ENCODE measurements at places on chromosomes 7 and 10. TPM values are rescaled to one million over a fixed set of nuclear protein-coding genes. Genes with fewer than 3 reads are reported as not detected.

MINDY4 gene
- total RNA-seq, result 2.3 TPM

CHAT gene
- 15.4 TPM for total RNA-seq

TRPV6 gene
- 0.27 TPM for total RNA-seq

EBLN1 gene
- not detected for total RNA-seq

C10orf71 gene
- 0.12 TPM for total RNA-seq

UNCX gene
- total RNA-seq, result 106 TPM

PTN gene
- 40.0 TPM for total RNA-seq

COL1A2 gene
- 6.8 TPM for total RNA-seq

IL6 gene
- not detected for total RNA-seq

LRRC4 gene
- 60.0 TPM for total RNA-seq

LIPM gene
- not detected for total RNA-seq

CLRN3 gene
- total RNA-seq, result not detected

SLC26A5 gene
- not detected for total RNA-seq

ORAI2 gene
- total RNA-seq, result 31.8 TPM

FAM200A gene
- total RNA-seq, result 8.1 TPM

ATXN7L1 gene
- total RNA-seq, result 20.6 TPM

HOGA1 gene
- not detected for total RNA-seq

KIAA1549 gene
- total RNA-seq, result 40.2 TPM

ERVW-1 gene
- not detected for total RNA-seq

ASCC1 gene
- total RNA-seq, result 33.3 TPM

CPEB3 gene
- 8.0 TPM for total RNA-seq

CLEC2L gene
- 3.1 TPM for total RNA-seq

MCM10 gene
- 5.0 TPM for total RNA-seq

NXPH1 gene
- total RNA-seq, result 3.8 TPM

GRM3 gene
- not detected for total RNA-seq

PDZD7 gene
- total RNA-seq, result 1.5 TPM

C10orf88 gene
- 14.0 TPM for total RNA-seq

SPDYE9 gene
- 0.25 TPM for total RNA-seq

IGF2BP3 gene
- 47.0 TPM for total RNA-seq

BTBD16 gene
- total RNA-seq, result 0.98 TPM

CYP2C19 gene
- not detected for total RNA-seq

PAOX gene
- total RNA-seq, result 12.7 TPM

PNLIPRP1 gene
- total RNA-seq, result not detected

SSC4D gene
- total RNA-seq, result 6.1 TPM

INMT gene
- total RNA-seq, result 1.7 TPM

TECPR1 gene
- total RNA-seq, result 174 TPM

ZNF107 gene
- total RNA-seq, result 10.3 TPM

OR6V1 gene
- not detected for total RNA-seq

RINT1 gene
- total RNA-seq, result 23.4 TPM
